ENCODE measurements at places on chromosomes 3 and 15. TPM values are rescaled to one million over a fixed set of nuclear protein-coding genes. Genes with fewer than 3 reads are reported as not detected.

Gene CD96
- total RNA-seq: not detected

Gene C2CD4A
- 1.1 TPM for total RNA-seq

Gene MAP6D1
- total RNA-seq: 3.2 TPM

Gene ROPN1
- not detected for total RNA-seq

Gene GOLGA8G
- total RNA-seq: not detected

Gene UBR1
- 26.9 TPM for total RNA-seq

Gene ZNF609
- 52.8 TPM for total RNA-seq

Gene CFAP91
- 0.40 TPM for total RNA-seq

Gene TIMP4
- 0.40 TPM for total RNA-seq

Gene ST3GAL6
- 17.7 TPM for total RNA-seq

Gene NR1I2
- total RNA-seq: not detected

Gene TLR9
- total RNA-seq: not detected

Gene MAP1A
- 2.1 TPM for total RNA-seq

Gene CKMT1A
- not detected for total RNA-seq

Gene SMCO1
- total RNA-seq: not detected

Gene SHF
- total RNA-seq: 5.2 TPM

Gene PP2D1
- not detected for total RNA-seq

Gene LMAN1L
- total RNA-seq: not detected

Gene HTR3E
- total RNA-seq: not detected

Gene CSPG5
- total RNA-seq: 0.65 TPM

Gene GOLGA6L7
- total RNA-seq: not detected

Gene SLC22A14
- total RNA-seq: not detected
